ENCODE measurements at places on chromosomes 4 and X. TPM values are rescaled to one million over a fixed set of nuclear protein-coding genes. Genes with fewer than 3 reads are reported as not detected.

DNA sequence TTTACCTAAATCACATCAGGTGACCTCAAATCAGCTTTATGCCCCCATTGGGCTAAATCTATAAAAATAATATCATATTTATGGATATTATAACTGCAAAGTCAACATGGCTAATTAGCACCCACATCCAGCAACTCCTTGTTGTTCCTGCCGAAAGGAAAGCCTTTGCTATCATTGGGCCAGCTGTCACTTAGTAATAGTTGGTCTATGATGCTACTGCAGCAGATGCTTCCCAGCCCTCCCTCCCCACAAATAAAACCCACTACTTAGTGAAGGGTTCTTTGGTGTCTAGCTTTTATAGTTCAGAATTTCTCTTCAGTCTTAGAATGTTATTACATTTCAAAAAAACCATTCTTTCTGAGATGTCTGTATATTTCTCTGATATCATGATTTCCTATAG lies 116.9 kb upstream of the ENPEP start:
- no peaks in the 10 kb centered on the region for H3K36me3 ChIP-seq
- H3K4me1 ChIP-seq: peaks cover 7% of the 10 kb centered on the region

- H3K4me3 ChIP-seq: no peak overlapping the region
- H3K36me3 ChIP-seq: peaks cover 1% of the 10 kb centered on the region
- no peaks in the 10 kb centered on the region for H3K27me3 ChIP-seq
- H3K27ac ChIP-seq: no peak overlapping the region
- DNase-seq: no peak
Measured at GRCh38 chr4:101910786-101911373, 120.3 kb downstream of the BANK1 start.

Gene KIT
- total RNA-seq: 3.1 TPM

- no peaks in the 10 kb centered on the region for H3K27me3 ChIP-seq
- no peak overlapping the region for H3K4me3 ChIP-seq
- H3K36me3 ChIP-seq: no peaks in the 10 kb centered on the region
- no peak for DNase-seq
Measured at GRCh38 chr4:66589183-66589582, 918.9 kb upstream of the EPHA5 start.

Gene MEPE
- not detected for total RNA-seq

- no peak for DNase-seq
- H3K4me3 ChIP-seq: no peak overlapping the region
- no peaks in the 10 kb centered on the region for H3K27me3 ChIP-seq
- peaks cover 3% of the 10 kb centered on the region for H3K36me3 ChIP-seq
- H3K27ac ChIP-seq: no peak overlapping the region
Measured at GRCh38 chr4:53150631-53151488, 215.0 kb downstream of the SCFD2 start.
